ENCODE measurements at places on chromosomes 16 and 17.

DNA sequence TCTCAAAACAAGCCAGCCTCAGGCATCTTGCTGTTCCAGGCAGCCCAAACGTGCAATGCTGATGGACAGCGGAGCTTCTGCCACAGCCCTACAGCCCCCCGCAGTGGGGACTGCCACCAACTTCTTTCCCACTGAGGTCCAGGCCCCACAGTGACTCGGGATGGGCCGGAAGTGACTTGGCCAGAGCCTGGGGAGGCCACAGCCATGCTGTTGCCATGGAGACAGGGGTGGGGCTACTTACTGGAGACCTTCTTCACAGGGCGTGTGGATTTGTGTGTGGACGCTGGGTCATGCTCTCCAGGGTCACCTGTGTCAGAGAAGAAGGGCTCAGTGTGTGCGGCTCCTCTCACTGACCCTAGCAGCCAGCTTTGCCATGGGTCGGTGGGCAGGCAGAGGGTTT is 15.0 kb downstream of the TRIM25 start:
- DNase-seq: no peak

- peak; percentile 42 for DNase-seq
These were observed 107.6 kb downstream of the ZNF423 start for GRCh38 chr16:49748322-49748721.

GRCh38 chr16:74862743-74863244 is 88.2 kb upstream of the FA2H start:
- peak; percentile 2 for DNase-seq

GRCh38 chr16:50708373-50709060 is 15.1 kb downstream of the NOD2 start:
- no peak for DNase-seq

DNA sequence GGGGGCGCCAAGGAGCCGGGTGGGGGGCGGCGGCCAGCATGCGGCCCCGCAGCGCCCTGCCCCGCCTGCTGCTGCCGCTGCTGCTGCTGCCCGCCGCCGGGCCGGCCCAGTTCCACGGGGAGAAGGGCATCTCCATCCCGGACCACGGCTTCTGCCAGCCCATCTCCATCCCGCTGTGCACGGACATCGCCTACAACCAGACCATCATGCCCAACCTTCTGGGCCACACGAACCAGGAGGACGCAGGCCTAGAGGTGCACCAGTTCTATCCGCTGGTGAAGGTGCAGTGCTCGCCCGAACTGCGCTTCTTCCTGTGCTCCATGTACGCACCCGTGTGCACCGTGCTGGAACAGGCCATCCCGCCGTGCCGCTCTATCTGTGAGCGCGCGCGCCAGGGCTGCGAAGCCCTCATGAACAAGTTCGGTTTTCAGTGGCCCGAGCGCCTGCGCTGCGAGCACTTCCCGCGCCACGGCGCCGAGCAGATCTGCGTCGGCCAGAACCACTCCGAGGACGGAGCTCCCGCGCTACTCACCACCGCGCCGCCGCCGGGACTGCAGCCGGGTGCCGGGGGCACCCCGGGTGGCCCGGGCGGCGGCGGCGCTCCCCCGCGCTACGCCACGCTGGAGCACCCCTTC is 484 bp downstream of the FZD2 start:
- DNase-seq: no peak

DNA sequence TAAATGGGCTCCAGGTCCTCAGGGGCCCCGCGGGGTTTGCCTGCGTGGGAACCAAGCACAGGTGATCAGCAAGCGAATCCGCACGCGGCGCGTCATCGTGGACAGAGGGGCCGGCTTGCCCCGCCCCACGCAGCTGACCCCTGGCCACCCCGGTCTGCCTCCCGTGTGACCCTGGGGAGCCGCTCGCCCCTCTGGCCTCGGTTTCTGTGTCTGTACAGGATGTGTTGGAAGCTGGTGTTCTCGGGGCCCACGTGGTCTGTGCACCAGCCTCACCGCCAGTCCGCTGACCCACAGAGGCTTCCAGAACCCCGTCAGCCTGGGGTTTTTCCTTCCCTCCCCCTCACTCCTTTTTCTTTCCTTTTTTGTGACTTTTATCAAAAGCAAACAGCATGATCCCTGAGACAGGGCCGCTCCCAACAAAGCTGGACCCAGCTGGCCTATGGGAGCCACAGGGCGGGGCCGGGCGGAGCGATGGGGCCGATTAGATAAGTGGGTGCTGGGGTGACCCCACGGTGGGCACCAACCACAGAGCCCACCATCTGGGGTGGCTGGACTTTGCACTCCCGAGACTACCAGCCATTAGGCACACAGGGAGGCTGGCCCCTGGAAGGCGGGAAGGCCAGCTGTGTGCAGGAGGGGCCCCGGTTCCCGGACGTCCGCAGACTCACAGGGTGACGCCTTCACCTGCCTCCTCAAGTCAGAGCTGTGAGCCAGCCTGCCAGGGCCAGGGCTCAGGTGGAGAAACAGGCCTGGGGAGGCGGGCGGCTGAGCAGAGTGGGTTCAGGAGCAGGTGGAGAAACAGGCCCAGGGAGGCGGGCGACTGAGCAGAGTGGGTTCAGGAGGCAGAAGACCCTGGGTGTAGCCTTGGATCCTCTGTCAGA is 56.0 kb downstream of the ZFPM1 start:
- DNase-seq: no peak

GRCh38 chr17:7403727-7403976 is 245 bp downstream of the TMEM256 start:
- DNase-seq: no peak

- no peak for DNase-seq
These were observed 33.6 kb downstream of the PIGL start for GRCh38 chr17:16250635-16251034.

GRCh38 chr17:41480136-41480535 is 815 bp downstream of the KRT35 start:
- DNase-seq: no peak

GRCh38 chr17:8055851-8056231 is 17.0 kb downstream of the ALOX15B start:
- DNase-seq: no peak

GRCh38 chr17:55764610-55765009 is 13.8 kb downstream of the PCTP start:
- no peak for DNase-seq

GRCh38 chr17:70968302-70968701 is 799.0 kb downstream of the KCNJ2 start:
- no peak for DNase-seq

DNA sequence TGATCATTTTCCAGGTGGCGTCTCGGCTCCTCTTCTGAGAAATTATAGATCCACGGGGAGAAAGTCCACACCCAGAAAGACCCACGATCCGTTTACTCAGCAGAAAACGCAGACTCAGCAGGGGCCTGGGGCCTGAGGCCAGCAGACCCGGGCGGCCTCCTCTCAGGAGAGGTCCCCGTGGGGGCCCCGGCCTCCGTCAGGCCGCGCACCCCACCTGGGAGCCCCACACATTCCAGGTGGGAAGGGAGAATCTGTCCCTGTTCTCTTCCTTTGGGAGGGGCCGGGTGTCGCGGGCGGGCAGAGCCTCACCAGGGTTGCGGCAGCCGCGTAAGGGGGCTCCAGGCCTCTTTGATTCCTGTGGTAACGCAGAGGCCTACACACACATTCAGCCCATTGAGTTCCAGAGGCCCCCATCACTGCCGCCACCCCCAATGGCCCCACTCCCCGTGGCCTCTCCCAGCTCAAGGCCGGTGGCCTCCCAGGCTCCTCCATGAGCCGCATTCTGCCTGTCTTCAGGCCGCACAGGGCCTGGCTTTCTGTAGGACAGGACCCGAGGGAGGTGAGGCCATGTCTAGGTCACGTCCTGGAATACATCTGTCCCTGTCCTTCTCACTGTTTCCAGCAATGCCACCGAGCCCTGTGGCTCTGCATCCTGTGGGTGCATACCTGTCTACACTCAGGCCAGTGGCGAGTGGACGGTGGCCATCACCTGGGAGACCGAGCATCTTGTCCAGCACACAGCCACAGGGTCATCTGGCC is 1.6 kb upstream of the IGFALS start:
- DNase-seq: no peak

DNA sequence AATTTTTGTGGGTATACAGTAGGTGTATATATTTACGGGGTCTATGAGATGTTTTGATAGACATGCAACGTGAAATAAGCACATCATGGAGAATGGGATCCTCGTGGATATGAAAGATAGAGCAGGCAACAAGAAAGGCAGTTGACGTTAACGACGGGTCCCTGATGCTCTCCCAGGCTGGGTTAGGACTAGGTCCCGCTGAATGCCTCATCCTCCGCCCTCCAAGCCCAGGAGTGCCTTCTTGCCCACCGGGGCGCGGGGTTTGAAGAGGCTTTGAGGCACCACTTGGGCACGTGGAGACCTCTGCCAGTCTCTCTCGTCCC is 9.5 kb upstream of the ZFP90 start:
- no peak for DNase-seq

GRCh38 chr17:47896672-47897490 is 845 bp downstream of the SP2 start:
- DNase-seq: no peak

DNA sequence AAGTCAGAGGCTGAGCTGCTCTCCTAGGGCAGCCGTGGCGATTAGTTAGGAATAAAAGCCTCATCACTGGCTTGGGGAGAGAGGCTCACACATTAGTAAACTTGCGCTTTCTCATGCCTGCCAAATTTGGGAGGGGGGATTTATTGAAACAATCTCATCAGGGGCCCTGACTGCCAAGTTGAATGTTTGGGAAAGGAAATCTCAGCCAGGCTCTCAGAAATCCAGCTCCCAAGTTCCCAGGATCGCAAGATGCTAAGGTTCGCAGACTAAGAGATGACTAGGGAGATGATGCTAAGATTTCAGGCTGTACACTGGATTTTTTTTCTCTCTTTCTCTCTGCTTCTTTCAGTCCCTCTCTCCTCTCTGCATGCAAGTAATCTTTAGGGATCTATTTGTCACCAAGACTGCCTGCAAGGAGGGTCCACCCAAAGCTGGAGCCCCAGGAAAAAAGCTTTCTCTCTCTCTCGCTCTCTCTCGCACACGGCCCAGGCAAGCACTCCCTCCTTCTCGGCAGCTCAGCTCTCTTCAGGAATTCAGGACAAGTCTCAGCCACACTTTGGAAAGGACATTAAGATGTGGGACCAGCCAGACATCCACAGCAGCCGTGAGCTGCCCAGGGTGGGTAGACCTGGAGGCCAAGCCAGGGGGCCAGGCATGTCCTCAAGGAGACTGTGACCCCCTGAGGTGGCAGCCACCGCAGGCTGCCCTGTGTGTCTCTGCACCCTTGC is 1.4 kb downstream of the GPR139 start:
- DNase-seq: no peak

GRCh38 chr16:728890-729744 is 2.2 kb downstream of the HAGHL start:
- no peak for DNase-seq

GRCh38 chr16:85757341-85757822 is 6.5 kb upstream of the C16orf74 start:
- DNase-seq: no peak

- no peak for DNase-seq
These were observed 15.2 kb downstream of the ARHGAP17 start for GRCh38 chr16:24999856-25000461.

DNA sequence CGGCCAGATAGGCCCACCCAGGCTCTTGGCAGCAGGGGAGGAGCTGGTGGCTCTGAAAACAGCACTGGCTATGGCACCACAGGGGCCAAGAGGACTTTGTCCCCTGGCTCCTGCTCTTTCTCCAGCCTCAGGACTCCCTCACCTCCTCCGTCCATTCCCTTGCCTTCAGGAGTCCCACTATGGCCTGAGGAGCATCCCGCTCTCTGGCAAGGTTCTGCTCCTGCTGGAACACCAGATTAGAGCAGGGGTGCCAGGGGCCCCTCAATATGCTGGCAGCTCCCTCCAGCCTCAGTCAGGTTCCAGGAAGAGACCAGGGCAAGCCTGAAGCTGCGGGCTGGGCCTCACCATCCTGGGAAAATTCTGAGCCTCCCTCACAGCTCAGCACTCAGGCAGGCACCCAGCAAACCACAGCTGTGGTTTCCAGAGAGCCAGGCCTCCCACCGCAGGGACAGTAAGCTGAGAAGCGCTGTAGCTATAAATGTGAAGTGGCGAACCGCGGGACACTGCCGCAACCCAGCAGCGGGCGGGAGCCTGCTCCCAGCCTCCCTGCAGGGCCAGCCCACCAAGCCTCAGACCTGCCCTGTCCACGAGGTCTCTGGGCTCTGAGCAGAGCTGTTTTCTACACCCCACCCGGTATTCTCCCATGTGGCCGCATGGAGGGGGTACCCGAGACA is 25.7 kb downstream of the C17orf100 start:
- no peak for DNase-seq

DNA sequence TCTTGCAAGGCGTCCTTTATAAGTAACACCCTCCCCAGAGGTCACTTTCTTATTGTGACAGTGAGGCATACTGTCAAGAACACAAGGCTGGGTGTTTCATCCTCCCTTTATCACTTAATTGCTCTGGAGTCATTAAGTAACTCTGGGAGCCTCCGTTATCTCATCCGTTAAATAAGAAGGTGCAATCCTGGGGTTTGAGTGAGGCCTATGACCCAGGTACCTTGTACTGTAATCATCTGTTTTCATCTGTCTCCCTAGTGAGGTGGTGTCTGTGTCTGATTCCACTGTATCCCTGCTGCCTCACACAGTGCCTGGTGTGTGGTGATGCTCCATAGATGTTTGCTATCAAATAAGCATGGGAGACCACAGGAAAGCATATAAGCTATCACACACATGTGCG is 17.7 kb downstream of the TNS4 start:
- no peak for DNase-seq

DNA sequence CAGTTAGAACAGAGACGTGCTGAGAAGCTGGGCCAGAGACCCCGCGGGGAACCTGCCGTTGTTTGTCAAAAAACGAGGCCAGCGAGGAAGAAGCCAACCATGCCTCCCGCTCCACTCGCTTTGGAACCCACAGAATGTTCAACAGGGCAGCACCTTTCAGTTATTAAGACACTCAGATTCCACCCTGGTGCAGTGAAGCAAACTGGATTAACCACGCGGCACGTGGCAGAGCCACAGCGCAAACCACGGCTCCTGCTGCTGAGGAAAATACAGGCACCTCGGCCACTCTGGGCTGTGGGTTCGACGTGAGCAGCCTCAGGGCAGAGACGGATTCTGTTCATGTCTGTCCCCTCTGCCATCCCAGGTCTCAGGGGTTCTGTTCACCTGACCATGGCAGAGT is 24.4 kb downstream of the ALOX15 start:
- DNase-seq: no peak

GRCh38 chr17:10549096-10549842 is at the start of gene MYH2:
Gene MYH2 (minus strand): TSS chr17:10549658. CDS start chr17:10547920, 1,738 bp downstream.
- DNase-seq: no peak

GRCh38 chr16:78763821-78764440 is 664.5 kb downstream of the WWOX start:
- no peak for DNase-seq

DNA sequence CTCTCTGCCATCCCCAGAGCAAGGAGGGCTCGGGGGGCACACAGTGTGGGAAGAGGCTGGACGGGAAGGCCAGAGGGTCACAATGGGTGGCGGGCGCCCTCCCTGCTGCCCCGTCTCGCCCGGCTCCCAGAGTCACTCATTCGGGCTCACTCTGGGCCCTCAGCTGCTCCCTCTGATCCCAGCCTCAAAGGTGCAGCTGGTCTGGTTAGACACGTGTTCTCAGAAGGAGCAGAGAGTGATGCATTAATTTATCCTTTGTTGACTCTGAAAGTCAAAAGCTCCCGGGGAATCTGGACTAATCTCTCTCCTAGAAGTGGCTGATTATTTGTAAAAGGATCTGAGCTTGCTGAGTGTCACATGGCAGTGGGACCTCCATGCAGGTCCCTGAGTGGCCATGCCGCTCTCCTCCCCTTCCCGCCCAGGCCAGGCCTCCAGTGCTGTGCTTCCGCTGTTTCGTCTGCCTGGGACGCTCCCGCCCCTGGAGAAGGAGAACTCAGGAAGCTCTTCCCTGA is 87.5 kb downstream of the SEC14L1 start:
- no peak for DNase-seq

GRCh38 chr17:48505788-48506187 is 25.0 kb downstream of the HOXB1 start:
- DNase-seq: no peak

All from NCI-H446 treated with DMSO at 0.1 percent for 48 hours (cell line).